RKO (cell line): ENCODE measurements at places on chromosomes 3 and 15.

DNA sequence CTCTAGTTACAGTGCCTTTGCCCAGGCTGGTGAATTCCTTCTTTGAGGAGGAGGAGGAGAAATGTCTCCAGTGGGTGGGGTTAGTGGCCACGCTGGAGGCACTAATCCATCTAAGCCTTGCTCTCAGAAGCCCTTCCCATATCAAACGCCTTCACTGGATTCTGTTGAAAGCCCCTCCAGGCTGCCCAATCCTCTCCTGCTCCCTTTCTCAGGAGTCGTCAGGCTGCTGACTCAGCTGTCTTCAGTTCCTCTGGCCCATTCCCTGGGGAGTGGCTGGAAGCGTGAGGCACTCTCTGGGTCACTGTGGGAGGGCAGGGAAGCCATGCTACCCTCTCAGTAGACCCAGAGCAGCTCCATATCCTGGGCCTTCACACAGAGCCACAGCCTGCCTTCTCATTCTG, 2.7 kb downstream of the AP2M1 start:
- no peak for DNase-seq

DNA sequence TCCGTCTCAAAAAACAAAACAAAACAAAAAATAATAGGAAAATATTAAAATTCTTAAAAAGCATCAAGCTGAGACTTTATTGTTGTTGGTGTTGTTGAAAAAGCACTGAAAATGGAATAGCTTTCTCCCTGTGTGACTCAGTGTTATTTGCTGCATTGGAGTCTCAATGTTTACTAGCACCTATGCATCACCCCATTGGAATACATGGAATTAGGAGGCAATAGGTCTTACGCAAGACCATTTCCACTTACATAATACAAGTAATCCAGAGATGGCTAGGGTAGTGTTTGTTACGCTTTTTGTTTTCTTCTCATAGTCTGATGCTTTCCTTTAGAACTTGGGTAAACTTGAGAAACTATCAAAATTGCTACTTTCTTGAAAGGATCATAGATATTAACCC, 15.2 kb downstream of the GXYLT2 start:
- peak; percentile 67 for DNase-seq

- DNase-seq = no peak
These were observed 47.0 kb downstream of the MAP3K13 start for GRCh38 chr3:185409957-185410356.

GRCh38 chr3:49582177-49582576, 27.9 kb downstream of the BSN start:
- no peak for DNase-seq

- no peak for DNase-seq
These were observed 417.4 kb upstream of the DPH6 start for GRCh38 chr15:35963326-35963725.

DNA sequence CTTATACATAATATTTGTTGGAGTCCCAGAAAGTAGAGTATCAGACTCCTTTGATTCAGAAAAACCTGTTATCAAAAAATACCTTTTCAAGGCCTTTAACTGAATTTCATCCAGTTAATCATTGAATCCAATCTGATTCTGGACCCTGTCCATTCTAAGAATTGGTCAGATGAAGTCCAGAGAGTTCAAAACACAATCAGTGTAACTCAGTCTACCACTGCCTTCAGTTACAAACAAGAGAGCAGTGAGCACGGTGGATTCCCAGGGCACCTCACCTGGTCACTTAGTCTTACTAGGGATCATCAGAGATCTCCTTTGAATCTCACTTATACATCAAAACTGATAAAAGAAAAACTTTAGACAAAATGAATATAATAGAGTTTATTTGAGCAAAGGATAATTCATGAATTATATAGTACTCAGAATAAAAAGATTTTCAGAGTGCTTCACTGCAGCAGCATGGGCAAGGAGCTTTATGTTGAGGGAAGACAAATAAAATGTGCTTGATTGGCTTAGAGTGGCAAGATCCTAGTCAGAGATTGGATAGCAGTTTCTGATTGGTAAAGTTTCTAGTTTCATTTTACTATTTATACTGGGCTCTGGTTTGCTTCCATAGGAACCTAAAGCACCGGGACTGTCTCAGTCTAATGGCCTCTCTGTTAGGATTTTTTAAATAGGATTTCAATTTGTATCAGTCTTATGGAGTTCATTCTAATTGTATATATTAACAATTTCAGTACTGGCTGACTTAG, 474.9 kb upstream of the GOLIM4 start:
- DNase-seq = no peak

DNA sequence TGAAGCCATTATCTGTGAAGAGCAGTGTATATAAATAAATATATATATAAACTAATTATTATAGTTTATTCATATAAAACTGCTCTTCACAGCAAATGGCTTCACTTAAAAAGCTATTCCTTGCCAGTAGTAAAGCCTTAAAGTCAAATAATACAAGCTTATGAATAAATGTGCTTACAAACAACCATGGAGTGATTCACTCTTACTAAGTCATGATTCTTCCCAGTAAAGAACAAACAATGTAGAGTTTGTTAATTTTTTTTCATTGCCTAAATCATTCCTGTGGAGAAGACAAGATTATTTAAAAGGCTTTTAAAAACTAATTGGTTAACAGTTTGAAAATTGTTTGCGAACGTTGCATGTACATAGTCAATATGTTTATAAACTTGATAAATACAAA, 140.7 kb downstream of the PLCH1 start:
- no peak for DNase-seq

DNA sequence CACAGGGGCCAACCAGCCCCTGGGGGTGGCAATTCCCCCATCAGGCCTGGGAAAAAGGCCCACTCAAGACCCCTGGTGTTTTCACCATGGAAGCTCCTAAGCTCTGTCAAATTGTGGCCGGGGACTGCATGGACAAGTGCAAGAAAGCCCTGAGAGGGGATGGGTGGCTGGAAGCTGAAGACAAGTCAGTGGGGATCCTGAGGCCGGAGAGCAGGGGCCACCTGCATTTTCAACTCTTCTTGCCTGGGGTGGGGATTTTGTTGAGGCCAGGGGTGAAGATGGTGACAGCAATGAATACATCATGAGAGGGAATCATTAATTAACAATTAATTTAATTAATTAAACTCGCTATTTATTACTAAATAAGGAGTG, 33.9 kb downstream of the FEM1B start:
- DNase-seq = no peak

DNA sequence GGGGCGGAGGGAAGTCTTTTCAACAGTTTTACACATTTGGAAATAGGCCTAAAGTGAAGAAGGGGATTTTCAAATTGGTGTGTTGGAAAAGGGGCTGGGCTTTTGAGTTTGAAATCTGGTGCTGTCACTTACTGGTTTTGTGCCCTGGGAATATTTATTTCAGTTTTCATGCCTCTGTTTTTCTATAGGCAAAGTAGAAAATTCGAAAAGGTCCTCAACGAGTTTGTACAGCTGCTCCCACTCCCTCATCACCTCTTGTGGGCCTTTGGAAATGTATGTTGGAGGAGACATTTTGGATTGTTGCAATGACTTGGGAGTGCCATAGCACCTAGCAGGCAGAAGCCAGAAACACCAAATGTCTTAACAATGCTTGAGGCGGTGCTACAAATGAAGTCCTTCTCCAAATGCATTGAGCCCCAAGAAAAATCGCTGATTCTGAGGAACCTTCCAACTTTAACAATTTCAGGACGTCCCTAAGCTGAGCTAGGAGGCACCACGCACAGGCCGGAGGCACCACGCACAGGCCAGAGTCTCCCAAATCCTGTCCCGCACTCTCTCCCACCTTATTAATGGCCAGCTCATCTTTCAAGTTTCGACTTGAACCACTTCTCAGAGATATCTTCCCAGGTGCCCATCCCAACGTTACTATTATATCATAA, 639 bp upstream of the POLR2M start:
- DNase-seq = no peak

DNA sequence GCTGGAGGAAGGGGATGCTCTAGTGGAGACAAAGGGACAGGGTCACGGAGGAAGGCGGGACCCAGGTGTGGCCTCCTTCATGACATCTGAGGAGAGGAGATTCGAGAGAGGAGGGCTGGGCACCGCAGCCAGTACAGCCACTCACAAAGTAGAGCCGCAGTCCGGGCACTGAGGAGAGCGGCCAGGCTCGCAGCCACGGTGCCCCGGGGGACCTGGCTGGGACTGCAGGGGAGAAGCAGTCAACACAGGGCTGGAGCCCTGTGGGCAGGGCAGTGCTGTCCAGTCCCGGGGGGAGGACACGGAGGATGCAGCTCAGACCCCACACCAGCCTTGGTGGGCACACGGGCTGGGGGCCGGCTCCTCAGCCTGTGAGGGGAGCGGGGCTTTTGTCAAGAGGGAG, 40.3 kb downstream of the HMCES start:
- DNase-seq = no peak

DNA sequence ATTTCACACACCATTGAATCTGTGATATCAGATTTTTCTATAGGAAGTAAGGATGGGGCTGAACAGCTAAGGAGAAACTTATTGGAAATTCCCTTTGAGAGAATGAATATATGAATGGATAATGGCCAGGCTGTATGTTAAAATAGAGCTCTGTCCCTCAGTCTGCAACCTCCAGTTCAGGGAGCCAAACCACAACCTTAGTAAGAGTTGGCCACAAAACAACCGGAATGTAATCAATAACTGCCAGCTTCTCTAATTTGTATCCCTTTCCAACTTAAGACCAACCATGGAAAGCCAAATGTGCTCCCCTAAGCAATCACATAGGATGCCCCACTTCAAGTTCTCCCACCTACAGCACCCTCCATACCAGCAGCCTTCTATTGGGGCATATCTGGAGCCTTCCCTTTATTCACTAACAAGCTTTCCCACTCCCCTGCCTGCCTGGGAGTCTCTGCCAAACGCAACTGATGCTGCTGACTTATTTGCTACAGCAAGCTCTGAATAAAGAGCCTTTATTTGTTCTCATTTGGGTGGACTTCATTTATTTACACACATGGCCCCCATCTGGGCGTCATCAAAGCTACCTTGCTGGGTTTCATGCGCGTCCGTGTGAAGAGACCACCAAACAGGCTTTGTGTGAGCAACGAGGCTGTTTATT, 75.4 kb upstream of the LARS2 start:
- no peak for DNase-seq

DNA sequence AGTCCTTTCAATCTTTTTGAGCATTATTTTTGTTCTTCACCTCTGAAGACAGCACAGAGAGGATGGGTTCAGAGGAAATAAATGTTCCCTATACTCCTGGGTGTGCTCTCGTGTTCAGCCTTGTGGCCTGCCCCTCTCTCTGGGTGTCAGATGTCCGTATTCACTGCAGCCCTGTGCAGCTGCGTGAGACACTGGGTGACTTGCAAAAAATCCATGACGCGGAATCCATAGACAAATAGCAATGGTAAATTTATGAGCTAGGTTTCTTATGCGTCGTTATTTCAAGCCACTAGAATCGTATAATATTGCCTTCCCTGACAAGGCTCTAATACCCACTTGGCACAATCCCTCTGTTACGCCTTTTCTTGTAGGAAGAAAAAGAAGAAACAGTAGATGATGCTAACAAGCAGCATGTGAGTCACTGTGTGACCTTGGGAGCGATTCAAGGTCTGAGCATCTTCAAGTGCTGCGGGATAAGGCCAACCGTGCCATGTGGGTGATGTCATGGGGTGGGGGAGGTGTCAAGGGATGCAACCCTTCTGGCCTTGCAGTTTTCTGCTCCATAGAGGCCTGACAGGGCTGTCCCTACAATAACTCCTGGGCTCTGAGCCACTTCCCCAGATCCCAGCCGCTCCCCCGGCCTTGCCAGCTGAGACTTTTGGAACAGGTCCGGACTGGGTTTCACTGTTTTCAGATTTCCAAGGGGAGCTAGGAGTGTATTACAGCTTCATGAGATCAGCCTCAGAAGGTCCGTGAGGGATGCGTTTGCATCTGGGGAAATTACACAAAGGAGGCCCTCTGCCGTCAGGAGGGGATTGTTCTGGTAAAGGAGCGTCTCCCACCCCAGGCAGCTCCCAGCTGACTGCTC, 47.6 kb upstream of the POMGNT2 start:
- DNase-seq = no peak

- DNase-seq = no peak
These were observed 53.7 kb upstream of the CSTA start for GRCh38 chr3:122271246-122271898.

DNA sequence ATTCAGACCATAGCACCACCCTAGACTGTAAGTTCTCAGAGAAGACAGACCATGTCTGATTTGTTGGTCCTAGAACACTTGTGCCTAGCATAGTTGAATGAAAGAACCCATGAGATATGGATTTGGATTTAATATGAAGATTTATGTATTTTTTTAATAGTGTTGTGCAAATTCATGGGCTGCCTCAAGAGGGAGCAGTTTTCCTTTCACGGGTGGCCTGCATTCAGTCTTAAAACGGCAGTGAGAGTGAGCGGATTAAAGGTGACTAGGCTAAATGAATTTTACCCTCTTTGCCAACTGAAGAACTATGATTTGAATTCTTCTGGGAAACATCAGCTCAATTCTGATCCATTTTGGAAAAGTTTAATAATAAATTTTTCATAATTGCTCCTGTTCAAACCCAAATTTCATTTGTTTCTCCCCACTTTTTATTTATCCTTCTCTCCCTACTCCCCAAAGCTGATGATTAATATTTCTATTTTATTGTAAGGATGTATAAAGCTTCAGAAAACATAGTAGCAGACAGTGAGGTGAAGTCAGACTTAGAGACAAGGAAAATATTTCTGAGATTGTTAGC, 67.3 kb downstream of the MORC1 start:
- peak; percentile 55 for DNase-seq

DNA sequence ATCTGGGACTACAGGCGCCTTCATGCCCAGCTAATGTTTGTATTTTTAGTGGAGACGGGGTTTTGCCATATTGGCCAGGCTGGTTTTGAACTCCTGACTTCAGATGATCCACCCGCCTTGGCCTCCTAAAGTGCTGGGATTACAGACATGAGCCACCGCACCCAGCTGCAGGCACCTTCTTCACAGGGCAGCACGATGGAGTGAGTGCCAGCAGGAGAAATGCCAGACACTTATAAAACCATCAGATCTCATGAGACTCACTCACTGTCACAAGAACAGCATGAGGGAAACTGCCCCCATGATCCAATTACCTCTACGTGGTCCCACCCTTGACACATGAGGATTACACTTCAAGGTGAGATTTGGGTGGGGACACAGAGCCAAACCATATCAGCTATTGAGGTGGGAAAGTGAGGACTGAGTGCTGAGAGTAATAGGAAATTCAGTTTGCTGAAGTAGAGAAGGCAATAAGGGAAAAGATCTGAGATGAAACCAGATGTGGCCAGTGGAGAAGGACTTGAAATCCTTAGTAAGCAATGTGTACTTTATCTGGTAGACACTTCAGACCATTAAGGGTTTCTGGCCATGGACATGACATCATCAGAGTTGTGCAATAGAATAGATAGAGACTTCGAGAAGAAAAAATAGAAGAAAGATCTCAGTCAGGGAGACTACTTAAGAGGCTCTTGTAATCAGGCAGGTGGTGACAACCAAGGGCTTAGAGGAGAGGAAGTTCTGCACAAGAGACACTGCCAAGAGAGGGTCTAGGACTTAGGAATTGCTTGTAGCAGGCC, 18.1 kb upstream of the ATP13A5 start:
- DNase-seq = no peak

- no peak for DNase-seq
These were observed 20.7 kb upstream of the ISLR2 start for GRCh38 chr15:74109713-74110112.
